ENCODE measurements at places on chromosomes 16 and 17. TPM values are rescaled to one million over a fixed set of nuclear protein-coding genes. Genes with fewer than 3 reads are reported as not detected.

GRCh38 chr16:29680180-29680598, 1.2 kb downstream of the QPRT start:
- no peak for DNase-seq
- no peaks in the 10 kb centered on the region for H3K36me3 ChIP-seq
- H3K4me3 ChIP-seq, result no peak overlapping the region

DNA sequence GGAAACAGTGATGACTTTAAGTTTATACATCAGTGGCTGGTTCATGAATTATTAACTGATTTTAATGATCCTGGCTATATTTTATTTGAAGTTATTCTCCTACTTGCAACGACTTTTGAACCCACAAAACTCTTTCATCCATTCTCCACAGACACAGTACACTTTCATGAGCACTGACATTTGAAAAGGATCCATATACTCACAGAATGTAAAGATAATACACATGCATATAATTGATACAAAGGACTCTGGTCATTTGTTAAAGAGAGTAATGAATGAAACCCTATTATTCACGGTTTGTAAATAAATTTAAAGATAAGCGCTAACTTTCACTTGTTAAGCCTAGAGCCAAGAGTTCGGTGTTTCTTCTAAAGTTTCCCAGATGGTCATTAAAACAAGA, 3.3 kb downstream of the TOX3 start:
- DNase-seq, result no peak
- no peaks in the 10 kb centered on the region for H3K27me3 ChIP-seq
- no peak overlapping the region for H3K27ac ChIP-seq

- H3K27me3 ChIP-seq, result no peaks in the 10 kb centered on the region
- no peaks in the 10 kb centered on the region for H3K4me1 ChIP-seq
- DNase-seq, result no peak
Observed at GRCh38 chr16:50644729-50645128, 36.4 kb downstream of the SNX20 start.

GRCh38 chr17:29891131-29891530, 38.9 kb downstream of the SSH2 start:
- no peak for DNase-seq
- H3K27ac ChIP-seq, result no peak overlapping the region
- no peaks in the 10 kb centered on the region for H3K36me3 ChIP-seq
- no peak overlapping the region for H3K4me3 ChIP-seq

DNA sequence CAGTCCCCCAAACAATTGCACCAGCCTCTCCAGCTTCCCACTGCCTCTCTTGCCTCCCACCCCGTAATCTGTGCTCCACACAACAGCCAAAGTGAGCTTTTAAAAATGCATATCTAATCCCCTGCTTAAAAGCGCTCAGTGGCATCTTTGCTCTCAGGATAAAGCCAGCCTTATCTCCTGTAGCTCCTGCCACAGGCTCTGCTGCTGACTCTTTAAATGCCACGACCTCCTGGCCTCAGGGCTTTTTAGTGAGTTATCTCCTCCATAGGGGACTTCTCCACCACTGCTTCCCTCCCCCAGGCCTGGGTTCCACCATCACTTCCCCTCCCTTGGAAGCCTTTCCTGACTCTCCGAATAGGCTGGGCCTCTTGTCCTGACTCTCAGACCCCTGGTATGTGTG, 98.6 kb downstream of the GNAO1 start:
- no peak for DNase-seq
- H3K4me1 ChIP-seq, result no peaks in the 10 kb centered on the region
- no peak overlapping the region for H3K4me3 ChIP-seq
- no peaks in the 10 kb centered on the region for H3K27me3 ChIP-seq
- H3K36me3 ChIP-seq, result no peaks in the 10 kb centered on the region
- H3K27ac ChIP-seq, result no peak overlapping the region

DNA sequence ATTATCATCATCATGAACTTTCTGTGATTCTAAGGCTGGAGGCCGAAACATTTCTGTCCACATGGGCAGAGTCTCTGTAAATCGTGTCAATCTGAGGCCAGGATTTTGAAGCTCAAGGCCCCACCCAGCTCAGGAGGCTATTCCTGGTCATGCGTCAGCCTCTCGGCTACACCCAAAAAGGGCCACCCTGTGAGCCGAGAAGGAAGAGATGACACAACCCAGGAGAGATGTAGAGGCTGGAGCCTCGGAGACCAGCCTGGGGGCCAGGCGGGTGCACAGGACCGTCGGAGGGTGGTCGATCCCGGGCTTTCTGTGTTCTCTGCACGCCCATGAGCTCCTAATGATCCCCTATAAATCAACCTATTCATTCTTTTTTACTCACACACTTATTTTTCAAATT, 1.1 kb upstream of the CACNG1 start:
- no peak overlapping the region for H3K27ac ChIP-seq
- no peaks in the 10 kb centered on the region for H3K36me3 ChIP-seq

GRCh38 chr16:19114359-19115147, 789 bp downstream of the ITPRIPL2 start:
- H3K36me3 ChIP-seq, result no peaks in the 10 kb centered on the region
- no peaks in the 10 kb centered on the region for H3K4me1 ChIP-seq
- no peak overlapping the region for H3K27ac ChIP-seq
- no peaks in the 10 kb centered on the region for H3K27me3 ChIP-seq
- H3K4me3 ChIP-seq, result no peak overlapping the region

DNA sequence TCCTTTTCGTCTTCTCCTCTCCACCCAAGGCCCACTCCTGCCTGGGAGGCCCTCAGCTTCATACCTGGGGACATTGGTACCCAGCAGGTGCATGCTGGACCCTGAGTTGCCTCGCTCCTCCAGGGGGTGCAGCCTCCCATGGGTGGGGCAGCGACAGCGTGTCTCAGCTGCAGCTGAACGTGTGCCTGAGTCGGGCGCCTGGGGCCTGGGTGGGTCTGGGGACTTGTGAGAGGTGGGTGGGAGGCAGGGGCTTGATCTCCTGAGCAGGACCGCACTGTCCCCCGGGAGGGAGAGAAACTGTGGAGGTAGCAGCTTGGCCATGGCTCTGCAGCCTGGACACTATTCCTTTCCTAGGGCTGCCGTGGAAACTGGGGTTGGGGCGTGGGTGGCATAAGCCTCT, 24.8 kb upstream of the ENGASE start:
- no peak for DNase-seq
- H3K4me3 ChIP-seq, result no peak overlapping the region
- no peaks in the 10 kb centered on the region for H3K36me3 ChIP-seq
- H3K27ac ChIP-seq, result no peak overlapping the region

- peak; percentile 71 for DNase-seq
- H3K27me3 ChIP-seq, result no peaks in the 10 kb centered on the region
- H3K4me1 ChIP-seq, result peaks cover 8% of the 10 kb centered on the region
- H3K4me3 ChIP-seq, result no peak overlapping the region
- H3K27ac ChIP-seq, result no peak overlapping the region
Observed at GRCh38 chr17:63919311-63919723, 678 bp upstream of the GH1 start.

Gene ADGRG3
- not detected for total RNA-seq

Gene HOXB8
- not detected for total RNA-seq

Gene SCARF1
- 0.94 TPM for total RNA-seq

Gene PITPNM3
- 0.50 TPM for total RNA-seq
